ENCODE measurements at places on chromosomes 1 and 21.

- DNase-seq = no peak
Measured at GRCh38 chr1:90800012-90800717, 83.1 kb upstream of the BARHL2 start.

DNA sequence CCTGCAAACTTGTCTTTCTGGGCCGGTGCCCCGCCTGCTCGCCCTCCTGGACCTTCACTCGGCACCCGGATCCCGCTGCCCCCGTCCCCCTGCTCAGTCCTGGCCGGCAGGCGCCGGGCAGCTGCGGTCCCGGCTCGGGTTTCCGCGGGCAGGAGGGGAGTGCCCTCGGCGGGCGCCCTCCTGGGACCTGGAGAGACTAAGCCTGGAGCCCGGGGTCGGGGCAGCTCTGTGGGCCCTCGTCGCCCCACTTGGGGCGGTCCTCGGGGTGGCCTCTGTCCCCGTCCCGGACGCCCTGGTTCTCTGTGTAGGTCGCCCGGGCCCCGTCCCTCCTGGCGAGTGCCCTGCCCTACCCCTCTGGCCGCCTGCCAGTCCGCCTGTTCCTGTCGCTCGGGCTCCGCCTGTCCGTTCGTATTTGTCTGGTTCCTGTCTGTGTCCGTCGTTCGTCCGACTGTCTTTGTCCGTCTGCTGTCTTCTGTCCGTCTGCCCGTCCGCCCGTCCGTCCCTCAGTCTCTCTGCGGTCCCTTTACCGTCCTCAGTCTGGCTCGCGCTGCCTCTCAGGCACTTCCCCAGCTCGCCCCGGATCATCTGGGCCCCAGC, 490 bp downstream of the SERINC2 start:
- DNase-seq = no peak

DNA sequence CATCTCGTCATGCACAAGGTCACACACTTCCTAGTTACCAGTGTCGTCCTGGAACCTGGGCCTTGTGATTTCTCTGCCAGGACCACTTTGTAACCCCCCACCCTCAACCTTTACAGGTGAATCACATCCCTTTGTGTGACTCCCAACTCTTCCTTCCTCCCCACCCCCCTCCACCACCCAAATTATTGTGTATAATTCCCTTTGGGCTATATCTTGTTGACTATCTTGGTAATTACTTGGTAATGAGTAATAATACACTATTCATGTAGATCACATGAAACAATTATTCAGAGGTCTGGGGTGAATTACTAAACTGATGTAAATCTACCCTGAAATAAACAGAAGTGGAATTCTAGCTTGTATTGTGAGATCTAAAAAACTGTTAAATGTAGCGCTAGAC, 1.7 kb downstream of the KCNK1 start:
- DNase-seq = no peak

DNA sequence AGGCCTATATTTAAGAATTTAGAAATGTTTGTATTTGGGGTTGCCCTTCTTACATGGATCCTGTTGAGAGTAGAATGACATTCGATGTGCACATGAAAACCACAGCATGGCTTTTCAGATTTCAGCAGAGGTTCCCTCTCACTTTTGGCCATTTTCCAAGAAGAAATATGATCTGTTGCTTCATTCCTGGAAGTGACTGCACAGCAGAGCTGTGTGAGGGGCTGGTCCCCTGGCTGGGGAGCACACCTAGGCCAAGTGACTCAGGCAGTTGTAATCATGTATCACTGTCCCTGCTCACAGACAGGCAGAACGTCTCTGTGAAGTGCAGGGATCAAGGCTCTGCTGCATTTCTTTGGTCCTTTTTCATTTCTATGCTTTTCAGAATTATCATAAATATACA, 32.3 kb downstream of the AGT start:
- no peak for DNase-seq

GRCh38 chr1:68232289-68233148, at the start of gene WLS:
Gene WLS (minus strand): TSS chr1:68232523. CDS start chr1:68232299, 224 bp downstream.
- DNase-seq = no peak

DNA sequence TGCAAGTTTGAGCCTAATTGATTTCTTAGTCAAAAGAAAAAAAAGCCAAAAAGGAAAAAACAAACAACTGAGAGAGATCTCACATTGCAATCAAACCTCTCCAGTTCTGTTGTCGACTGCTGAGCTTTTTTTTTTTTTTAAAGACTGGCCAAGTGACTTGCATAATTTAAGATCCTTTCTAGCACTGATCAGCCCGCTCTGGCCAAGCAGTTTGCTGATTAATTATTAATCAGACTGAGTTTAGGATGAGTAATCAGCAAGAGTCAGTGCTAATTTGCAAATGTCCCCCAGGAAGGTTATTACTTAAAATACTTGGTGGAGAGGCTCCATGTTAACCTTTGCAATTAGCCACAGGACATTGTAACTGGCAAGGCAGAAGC, 39.3 kb downstream of the HMGB4 start:
- no peak for DNase-seq

GRCh38 chr1:67431869-67432578, 1.8 kb upstream of the SERBP1 start:
- no peak for DNase-seq

GRCh38 chr21:33449616-33450015, 30.2 kb downstream of the TMEM50B start:
- no peak for DNase-seq

DNA sequence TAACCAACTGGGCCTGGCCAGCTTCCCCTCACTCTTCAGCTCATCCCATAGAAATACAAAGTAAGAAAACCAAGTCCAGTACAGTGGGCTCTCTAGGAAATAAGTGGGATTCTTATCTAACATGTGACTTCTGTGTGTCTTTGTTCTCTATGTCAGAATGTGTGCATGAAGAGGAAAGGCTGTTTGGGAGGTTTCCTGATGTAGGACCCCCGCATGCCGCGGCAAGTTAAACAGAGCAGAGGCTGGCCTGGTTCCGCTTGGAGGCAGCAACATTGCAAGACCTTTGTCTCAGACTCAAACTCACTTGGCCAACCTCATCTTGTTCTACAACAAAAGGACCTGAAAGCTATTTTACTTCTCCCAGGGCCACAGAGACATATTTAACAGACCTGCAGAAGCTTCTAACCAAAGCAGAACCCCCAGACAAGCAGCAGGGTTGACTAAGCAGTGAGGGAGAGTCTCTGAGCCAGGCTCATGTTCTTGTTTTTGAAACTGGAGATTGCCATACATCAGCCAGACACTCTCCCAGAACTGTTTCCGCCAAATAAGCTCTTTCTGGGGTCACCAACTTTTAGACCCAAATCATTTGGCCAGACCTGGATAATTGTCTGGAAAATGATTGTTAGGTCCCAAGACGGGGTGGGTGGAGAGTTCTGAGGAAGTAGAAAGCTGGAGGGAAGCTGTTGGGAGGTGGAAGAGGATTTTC, 6.2 kb downstream of the MTARC2 start:
- no peak for DNase-seq

DNA sequence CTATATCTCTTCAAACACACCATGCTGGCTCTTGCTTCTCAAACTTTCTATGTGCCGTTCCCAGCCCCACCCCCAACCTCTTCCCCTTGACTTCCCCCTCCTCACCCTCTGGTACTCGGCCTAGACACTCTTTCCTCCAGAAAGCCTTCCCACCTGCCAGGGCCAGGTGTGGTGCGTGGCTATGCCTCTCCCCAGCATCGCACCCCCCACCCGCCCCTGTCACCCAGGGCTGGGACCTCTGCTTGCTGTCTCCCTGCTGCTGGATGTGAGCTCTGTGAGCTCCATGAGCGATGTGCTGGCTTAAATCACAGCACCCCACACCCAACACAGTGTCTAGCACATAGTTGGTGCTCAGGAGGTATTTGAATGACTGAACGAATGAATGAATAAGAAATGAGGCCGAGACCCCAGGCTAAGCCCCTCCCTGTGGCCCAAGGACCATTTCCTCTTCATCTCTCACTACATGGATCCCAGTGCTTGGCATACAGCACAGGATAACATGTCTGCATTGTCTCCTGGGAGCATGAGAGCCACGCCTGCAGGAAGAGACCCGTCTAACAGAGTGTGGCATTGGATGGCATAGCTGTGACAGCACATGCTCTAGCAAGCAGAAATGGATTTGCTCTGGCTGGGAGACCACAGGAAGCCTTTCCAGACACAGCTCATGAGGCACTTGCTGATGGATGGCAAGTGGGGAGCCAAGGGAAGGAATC, 19.7 kb downstream of the TNNT2 start:
- no peak for DNase-seq

- DNase-seq = no peak
Measured at GRCh38 chr1:40092241-40092640, 4.8 kb downstream of the PPT1 start.

GRCh38 chr1:51948491-51948915, 42.0 kb downstream of the RAB3B start:
- no peak for DNase-seq

DNA sequence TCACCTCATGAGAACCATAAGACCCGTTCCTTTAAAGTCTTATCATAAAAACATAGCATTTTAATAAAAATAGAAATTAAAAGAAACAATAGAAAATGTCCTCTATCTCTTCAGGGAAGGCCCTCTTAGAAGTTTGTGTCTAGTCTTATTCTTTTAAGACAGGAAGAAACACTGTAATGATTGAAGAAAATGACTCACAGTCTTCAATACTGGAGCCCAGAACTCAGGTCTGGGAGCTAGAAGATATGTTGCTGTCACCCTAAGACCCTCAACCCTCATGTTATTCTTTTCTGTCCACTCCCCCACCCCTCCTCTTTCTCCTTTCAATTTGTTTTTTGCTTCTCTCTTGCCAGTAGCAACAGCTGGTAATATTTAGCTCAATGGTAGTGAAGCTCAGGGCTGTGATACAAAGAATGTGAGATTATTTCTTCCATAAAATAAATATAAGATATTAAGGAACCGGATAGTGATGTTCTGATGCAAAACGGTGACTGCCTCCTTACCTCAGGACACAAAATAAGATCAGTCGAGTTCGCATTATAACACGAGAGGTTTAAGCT, 12.0 kb downstream of the DUSP10 start:
- DNase-seq = no peak
